ENCODE measurements at places on chromosomes 5 and 9. TPM values are rescaled to one million over a fixed set of nuclear protein-coding genes. Genes with fewer than 3 reads are reported as not detected.

The GABRA1 gene
- not detected for total RNA-seq

The ANKRD55 gene
- 1.4 TPM for total RNA-seq

The LCN9 gene
- total RNA-seq = not detected

The PCDHGB7 gene
- total RNA-seq = 0.23 TPM

The ANKRD31 gene
- total RNA-seq = 0.28 TPM

The ZFP2 gene
- total RNA-seq = 0.18 TPM

The CDX1 gene
- not detected for total RNA-seq

The PALM2AKAP2 gene
- total RNA-seq = 0.57 TPM

The SLC25A2 gene
- 0.16 TPM for total RNA-seq

The INSL6 gene
- total RNA-seq = not detected

The VLDLR gene
- total RNA-seq = 12.6 TPM

The LCN12 gene
- 2.1 TPM for total RNA-seq

The CER1 gene
- total RNA-seq = not detected

The TMEM232 gene
- 0.80 TPM for total RNA-seq

The HSD17B3 gene
- not detected for total RNA-seq

The SLC4A9 gene
- total RNA-seq = not detected

The IL13 gene
- 830 TPM for total RNA-seq

The TAF11L10 gene
- not detected for total RNA-seq

The FOXD4L6 gene
- total RNA-seq = 0.18 TPM

The CORO2A gene
- total RNA-seq = 0.96 TPM

The SH3GL2 gene
- not detected for total RNA-seq

The STK10 gene
- total RNA-seq = 102 TPM

The TAF1L gene
- total RNA-seq = not detected

The LHFPL2 gene
- total RNA-seq = 0.09 TPM

Measured in activated T-helper 2 cell treated with anti-CD3 and anti-CD28 coated beads, Interferon-gamma antibody, Interleukin-2, Interleukin-4, amounts not matched to agents 10 μg/mL and 5 μg/mL and 100 μg/mL, durations not matched to agents 14 hours and 24 hours and 36 hours (primary cell).